Uterine smooth muscle cell (primary cell): ENCODE measurements at places on chromosomes 7 and 10. TPM values are rescaled to one million over a fixed set of nuclear protein-coding genes. Genes with fewer than 3 reads are reported as not detected.

Gene ITPRIP
- 18.6 and 19.1 TPM in 2 replicates for total RNA-seq

Gene FGFR2
- total RNA-seq: 0.44 and 1.7 TPM in 2 replicates

Gene SSC4D
- total RNA-seq: 0.55 and 0.75 TPM in 2 replicates

Gene SFTPA1
- total RNA-seq: under 0.01 TPM in 1 of 2 replicates, not detected in the other

Gene AGR2
- under 0.01 TPM in 1 of 2 replicates, not detected in the other for total RNA-seq

Gene ZNF92
- 7.6 and 8.6 TPM in 2 replicates for total RNA-seq

Gene TMEM130
- total RNA-seq: 0.11 and 0.25 TPM in 2 replicates

Gene WDR91
- 6.8 and 6.9 TPM in 2 replicates for total RNA-seq

Gene PIP
- not detected in 2 replicates for total RNA-seq

Gene WNT8B
- total RNA-seq: not detected in 2 replicates

Gene HOXA5
- 0.66 and 0.75 TPM in 2 replicates for total RNA-seq

Gene ZNF467
- total RNA-seq: 0.22 and 0.62 TPM in 2 replicates

Gene NEUROD6
- not detected in 2 replicates for total RNA-seq

Gene ENTPD7
- total RNA-seq: 32.5 and 42.4 TPM in 2 replicates

Gene HOXA1
- under 0.01 and 0.11 TPM in 2 replicates for total RNA-seq

Gene TFEC
- total RNA-seq: 0.11 and 0.50 TPM in 2 replicates

Gene HYAL4
- not detected in 2 replicates for total RNA-seq

Gene FGL2
- total RNA-seq: under 0.01 and 0.22 TPM in 2 replicates

Gene CFAP46
- total RNA-seq: 0.87 and 1.1 TPM in 2 replicates

Gene CDK1
- total RNA-seq: 29.4 and 98.9 TPM in 2 replicates
